IMR-90 (cell line): ENCODE measurements at places on chromosomes 7 and 10. TPM values are rescaled to one million over a fixed set of nuclear protein-coding genes. Genes with fewer than 3 reads are reported as not detected.

DNA sequence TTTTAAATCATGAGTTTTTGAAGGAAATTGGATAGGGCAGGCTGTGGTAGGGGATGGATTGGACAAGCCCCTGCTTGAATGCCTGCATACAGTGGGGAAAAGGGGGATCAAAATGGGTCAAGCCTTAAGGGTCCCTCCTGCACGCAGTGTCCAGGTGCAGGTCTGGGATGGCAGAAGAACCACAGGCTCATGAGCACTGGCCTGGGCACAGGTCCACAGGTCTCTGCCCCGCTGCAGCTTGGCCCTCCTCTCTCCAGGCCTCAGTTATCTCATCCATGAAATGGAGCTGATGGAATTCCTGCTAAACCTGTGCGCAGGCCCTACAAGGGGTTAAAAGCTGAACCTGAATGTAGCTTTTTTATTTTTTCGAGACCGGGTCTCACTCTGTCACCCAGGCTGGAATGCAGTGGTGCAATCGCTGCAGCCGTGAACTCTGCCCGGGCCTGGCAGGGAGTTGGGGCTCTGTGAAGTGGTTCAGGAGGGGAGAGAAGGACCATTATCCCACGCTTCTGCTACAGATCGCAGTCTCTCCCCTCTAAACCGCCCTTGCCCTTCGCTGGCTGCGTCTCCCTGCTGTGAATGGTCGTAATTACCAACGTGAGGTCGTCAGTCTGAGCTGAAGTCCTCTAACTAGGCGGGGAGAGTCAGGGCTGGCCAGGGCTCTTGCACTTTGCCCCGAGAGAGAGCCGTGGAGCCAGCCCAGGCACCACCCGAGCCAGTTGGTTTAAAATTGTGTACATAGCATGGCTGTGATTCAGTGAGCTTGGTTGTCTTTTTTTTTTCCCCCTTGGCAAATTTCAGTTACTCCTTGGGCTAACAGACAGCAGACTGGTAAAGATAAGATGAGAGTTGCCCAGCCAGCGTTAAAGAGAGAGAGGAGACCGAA, 77.5 kb upstream of the GTF2I start:
- peak; percentile 36 for DNase-seq

DNA sequence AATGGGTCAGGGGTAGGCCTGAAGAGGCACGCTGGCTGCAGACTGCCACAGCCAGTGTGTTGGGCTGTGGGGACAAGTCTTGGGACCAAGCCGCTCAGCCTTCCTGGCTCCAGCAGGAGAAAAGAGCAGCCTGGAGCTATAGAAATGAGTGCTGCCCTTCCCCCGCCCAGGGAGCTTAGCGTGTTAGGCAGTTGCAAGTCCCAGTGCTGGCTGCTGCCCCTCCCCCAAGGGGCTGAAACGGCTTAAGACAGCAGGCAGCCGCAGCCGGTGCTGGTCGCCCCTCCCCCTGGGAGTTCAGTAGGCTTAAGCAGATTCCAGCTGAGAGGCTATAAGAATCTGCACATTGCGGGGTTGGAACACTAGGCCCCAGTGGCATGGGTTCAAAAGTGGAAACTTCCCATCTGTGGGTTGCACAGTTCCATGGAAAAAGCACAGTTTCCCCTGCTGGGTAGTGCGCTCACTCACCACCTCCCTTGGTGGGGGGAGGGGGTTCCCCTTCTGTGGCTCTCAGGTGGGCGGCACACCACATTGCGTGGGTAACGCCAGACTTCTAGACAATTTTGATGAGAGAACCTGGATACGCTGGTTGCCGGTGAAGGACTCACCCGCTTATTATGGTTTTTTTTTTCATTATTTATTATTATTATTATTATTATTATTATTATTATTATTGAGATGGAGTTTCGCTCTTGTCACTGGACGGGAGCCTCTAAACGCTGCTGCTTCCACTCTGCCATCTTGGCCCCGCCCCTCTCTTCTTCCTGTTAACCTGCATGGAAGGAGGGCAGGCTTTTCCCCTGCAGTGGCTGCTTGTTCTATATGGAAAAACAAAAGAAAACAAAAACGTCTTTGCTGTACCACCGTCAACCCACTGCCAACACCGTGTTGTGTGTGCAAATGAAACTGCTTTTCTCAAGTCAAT, 151.1 kb downstream of the CXCL12 start:
- DNase-seq = no peak

DNA sequence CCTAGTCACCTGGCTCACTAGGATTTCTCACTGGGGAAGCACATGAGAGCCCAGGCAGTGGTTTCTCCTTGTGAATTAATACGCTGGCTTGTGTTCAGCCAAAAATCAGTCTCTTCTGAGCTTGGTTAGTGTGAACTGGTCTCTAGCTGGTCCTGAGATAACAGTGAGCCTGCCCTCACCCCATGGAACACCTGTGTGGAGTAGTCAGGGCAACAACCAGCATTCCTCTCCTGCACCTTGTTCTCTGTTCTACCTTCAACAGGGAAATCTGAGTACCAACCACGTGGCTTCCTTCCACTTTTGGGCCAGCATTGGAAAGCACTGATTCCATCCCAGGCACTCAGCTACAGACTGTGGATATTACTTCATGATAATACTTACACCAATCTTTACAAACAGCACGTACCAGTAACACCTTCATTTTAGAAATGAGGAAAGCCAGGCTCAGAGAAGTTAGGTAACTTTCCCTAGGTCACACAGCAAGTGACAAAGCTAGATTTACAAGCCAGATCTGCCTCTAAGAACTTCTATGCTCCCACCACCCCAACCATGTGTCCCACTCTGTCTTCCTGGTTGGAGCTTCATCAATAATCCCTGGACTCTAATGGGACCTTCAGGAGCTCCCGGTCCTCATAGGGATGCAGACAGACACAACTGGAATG, 106.6 kb downstream of the GRID1 start:
- DNase-seq = no peak

The CALML5 gene
- total RNA-seq = not detected in 2 replicates

- no peak for DNase-seq
These were observed 330.1 kb downstream of the PAXIP1 start for GRCh38 chr7:154672659-154673415.

- peak; percentile 100 for DNase-seq
These were observed at the start of gene HOXA5 for GRCh38 chr7:27143023-27143949. TSS of gene HOXA5 (minus strand) at chr7:27143681. CDS start at chr7:27143607, 74 bp downstream.

GRCh38 chr10:86970162-86970981, 2.1 kb downstream of the ADIRF start:
- DNase-seq = peak; percentile 51

DNA sequence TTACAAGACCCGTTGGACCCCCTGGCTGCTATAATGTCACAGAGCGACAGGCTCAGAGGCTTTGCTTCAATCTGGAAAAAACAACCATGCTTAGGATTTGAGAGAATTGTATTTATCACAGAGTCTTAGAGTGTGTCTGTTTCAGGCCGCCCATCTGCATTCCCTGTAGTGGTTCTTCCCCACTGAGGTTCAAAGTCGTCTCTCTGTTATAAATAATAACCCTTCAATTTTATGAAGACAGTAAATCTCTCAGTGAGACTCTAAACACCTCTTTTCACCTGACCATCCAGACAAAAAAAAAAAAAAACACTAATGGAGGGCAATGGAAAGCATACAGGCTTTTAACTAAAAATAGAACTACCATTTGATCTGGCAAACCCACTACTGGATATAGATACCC, 565.4 kb upstream of the AUTS2 start:
- no peak for DNase-seq

The PUS7 gene
- total RNA-seq = 17.0 and 24.7 TPM in 2 replicates

The HOXA2 gene
- total RNA-seq = 1.6 and 1.7 TPM in 2 replicates

The ACBD7 gene
- 0.54 and 1.1 TPM in 2 replicates for total RNA-seq

DNA sequence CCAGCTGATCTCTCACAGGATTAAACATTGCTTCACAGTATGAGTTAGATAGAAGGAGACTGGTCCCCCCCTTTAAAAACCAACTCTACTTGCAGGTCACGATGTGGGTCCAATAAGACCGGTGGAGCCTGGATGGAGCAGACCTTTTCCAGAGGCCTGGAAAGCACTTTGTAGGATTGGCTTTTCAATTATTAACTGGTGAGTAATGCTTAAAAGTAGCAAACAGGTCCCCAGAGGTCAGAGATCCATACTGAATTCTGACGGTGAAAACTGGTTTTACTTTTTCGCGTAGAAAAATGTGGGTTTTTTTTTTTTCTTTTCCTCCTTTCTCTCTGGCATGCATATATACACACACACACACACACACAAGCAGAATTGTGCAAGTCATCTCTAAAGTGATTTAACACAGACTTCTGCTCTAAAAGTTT, 74.9 kb upstream of the OGDHL start:
- peak; percentile 31 for DNase-seq

The MEST gene
- total RNA-seq = 231 and 317 TPM in 2 replicates

DNA sequence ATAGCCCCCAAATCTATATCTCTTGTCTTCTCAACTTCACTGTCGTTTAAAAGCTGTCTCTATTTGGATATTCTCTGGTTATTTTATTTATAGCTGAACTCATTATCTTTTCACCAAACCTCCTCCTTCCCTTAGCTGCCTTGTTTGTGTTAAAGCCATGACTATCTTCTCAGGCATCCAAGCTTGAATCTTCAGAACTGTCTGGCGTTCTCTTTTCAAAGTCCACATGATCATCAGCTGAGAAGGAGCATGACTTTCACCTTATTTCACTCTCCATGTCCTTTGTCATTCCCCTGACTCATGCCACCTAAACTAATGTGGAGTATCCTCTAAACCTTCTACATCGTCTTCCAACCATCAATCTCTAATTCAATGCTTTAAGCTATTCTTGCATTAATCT, 5.7 kb upstream of the GLCCI1 start:
- peak; percentile 87 for DNase-seq

The KCP gene
- total RNA-seq = not detected in 2 replicates

DNA sequence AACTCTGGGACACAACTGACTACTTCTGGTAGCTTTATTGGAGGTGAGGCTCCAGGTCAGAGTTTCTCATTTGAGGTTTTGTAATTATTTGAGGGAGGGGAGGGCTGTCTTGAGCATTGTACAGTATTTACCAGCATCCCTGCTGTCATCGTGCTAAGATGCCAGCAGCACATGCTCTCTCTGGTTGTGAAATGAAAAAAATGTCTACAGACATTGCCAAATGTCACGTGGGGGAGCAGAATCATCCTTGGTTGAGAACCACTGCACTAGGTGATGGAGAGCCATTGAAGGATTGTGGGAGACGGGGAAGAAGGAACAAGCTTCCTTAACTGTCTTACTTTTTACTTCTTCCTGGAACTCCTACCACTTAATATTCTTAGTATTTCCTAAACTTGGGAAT, 5.0 kb downstream of the SEPTIN7 start:
- DNase-seq = no peak

The MMD2 gene
- not detected in 2 replicates for total RNA-seq

The ZC3HAV1L gene
- total RNA-seq = 4.5 and 4.7 TPM in 2 replicates

The CCDC136 gene
- 7.7 and 8.3 TPM in 2 replicates for total RNA-seq

The CYP26C1 gene
- total RNA-seq = under 0.01 TPM in 1 of 2 replicates, not detected in the other

GRCh38 chr7:137172105-137172590, 171.4 kb downstream of the PTN start:
- no peak for DNase-seq

The MET gene
- total RNA-seq = 68.0 and 84.6 TPM in 2 replicates

The DNTT gene
- not detected in 2 replicates for total RNA-seq

DNA sequence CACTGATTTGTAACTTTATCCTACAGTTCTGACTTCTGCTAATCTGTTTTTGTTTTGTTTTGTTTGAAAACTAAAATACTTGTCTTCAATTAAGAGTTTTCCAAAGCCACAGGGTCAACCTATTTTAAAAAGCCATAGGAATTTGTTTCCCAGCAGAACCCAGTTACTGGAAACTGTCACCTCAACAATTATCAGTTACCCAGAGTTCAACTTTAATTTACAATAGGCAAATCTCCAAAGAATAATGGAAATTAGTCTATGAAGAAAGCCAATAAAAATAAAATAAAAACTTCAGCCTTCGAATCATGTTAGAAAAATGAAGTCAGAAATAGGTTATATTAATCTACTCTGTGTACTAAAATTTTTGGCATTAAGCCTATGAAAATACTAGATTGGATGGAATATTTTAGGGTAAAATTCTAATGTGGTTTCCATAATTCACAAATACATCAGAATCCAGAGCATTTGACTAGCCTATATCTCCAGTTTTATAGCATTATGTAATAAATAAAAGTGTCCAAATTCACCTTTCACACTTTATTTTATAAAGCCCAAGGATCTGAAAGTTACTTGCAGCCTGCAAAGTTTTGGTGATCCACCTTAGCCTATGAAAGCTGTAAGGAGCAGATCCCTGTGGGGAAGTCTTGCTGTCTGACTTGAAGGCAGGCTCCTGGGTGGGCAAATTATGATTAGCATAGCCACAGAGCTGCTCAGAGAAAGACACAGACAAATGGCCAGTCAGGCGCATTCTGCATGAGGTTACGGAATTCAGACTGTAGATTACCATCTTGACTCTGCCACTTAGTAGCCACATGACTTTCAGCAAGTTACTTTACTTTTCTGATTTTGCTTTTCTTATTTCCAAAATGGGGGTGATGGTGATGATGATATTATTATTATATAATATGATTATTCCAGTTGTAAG, 250.0 kb upstream of the HGF start:
- no peak for DNase-seq

GRCh38 chr10:57844387-57844998, 423.2 kb downstream of the IPMK start:
- no peak for DNase-seq

DNA sequence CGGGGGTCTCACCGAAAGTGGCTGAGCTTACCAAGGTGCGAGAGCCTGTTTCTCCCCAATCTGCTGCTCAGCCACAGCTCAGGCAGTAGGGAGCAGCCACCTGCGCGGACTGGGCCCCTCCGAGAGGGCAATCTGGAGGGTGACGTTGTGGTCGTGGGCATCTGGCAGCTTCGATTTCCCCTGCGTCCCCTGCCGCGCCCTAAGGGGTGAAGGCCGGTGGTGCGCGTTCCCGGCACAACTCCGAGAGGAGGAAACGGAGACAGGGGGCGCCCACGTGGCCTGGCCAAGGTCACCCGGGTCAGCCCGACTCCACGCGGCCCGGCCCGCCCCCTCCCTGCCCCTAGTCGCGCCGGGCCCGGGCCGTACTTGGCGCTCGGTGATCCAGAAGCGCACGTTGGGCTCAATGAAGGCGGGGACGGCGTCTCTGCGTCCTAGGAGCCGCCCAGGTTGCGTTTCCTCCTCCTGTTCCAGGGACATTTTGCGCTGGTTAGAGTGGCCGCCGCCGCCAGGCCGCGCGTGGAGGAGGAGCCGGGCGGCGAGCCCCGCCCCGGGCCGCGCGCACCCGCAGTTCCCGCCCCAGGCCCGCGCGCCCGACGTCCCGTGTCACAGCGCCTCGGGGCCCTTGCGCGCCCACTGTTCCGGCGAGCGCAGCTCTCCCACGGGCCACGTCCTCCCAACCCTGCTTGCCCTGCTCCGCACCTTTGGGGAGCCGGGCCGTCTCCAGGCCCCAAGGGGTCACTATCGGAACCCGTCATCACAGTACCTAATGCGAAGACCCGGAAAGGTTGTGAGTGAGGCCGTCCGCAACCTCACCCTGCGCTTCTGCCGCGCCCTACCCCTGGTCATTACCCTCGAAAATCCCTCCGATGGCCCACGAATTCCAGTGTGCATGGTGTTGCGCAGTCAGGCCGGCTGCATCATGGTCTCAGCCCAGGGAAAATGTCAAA, at the start of gene SFXN4:
Gene SFXN4, minus strand, starts transcription at position 544 of the 947 bp plus-strand sequence. Its CDS starts 67 bp downstream, at position 477.
- peak; percentile 24 for DNase-seq
